ENCODE measurements at places on chromosomes 3 and 15. TPM values are rescaled to one million over a fixed set of nuclear protein-coding genes. Genes with fewer than 3 reads are reported as not detected.

The NUDT16 gene
- total RNA-seq: 7.3 TPM

The SLC27A2 gene
- under 0.01 TPM for total RNA-seq

The PLCH1 gene
- 14.2 TPM for total RNA-seq

The SPSB4 gene
- not detected for total RNA-seq

The MOBP gene
- total RNA-seq: not detected

The CNTN4 gene
- 6.9 TPM for total RNA-seq

The LARP6 gene
- 46.7 TPM for total RNA-seq

The REC114 gene
- total RNA-seq: not detected

The NME9 gene
- not detected for total RNA-seq

The AP3B2 gene
- total RNA-seq: 0.64 TPM

The MGLL gene
- total RNA-seq: 82.1 TPM

The AGBL1 gene
- not detected for total RNA-seq

The AADACL2 gene
- total RNA-seq: not detected

The ADGRG7 gene
- not detected for total RNA-seq
